Pancreas (tissue), 10 donors: ENCODE measurements at places on chromosomes 6 and 20. TPM values are rescaled to one million over a fixed set of nuclear protein-coding genes. Genes with fewer than 3 reads are reported as not detected.

The SLC12A5 gene
- total RNA-seq = 0.35 TPM

The PRL gene
- not detected for total RNA-seq

The TMEM14C gene
- 35.9 TPM for total RNA-seq

The CRISP3 gene
- 4.8 TPM for total RNA-seq

The CALHM4 gene
- total RNA-seq = not detected

DNA sequence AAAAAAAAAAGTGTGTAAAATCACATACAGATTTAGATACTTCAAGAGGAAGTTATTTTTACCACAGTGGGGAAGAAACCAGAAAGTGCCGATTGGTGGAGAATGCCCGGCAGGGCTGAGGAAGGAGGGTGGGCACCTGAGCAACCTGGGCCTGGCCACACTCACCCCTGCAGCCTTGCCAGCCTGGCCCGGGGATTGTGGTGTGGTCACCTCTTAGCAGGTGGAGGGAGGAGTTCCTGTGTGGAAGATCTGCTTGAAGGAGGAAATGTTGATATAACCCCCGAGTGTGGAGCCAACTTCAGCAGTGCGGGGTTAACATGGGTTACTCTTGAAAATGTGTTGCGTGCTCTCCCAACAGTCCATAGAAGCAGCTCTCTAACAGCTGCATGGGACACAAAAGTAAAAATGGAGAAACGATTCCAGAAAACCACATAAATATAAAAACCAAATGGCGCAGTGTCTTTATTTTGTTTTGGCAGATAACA is 14.7 kb downstream of the UST start:
- H3K27ac ChIP-seq = no peak overlapping the region

GRCh38 chr20:8964959-8965562 is 103.8 kb upstream of the PLCB4 start:
- H3K4me3 ChIP-seq = no peak overlapping the region
- H3K4me1 ChIP-seq = no peaks in the 10 kb centered on the region
- DNase-seq = no peak
- no peaks in the 10 kb centered on the region for H3K36me3 ChIP-seq
- H3K27me3 ChIP-seq = no peaks in the 10 kb centered on the region

DNA sequence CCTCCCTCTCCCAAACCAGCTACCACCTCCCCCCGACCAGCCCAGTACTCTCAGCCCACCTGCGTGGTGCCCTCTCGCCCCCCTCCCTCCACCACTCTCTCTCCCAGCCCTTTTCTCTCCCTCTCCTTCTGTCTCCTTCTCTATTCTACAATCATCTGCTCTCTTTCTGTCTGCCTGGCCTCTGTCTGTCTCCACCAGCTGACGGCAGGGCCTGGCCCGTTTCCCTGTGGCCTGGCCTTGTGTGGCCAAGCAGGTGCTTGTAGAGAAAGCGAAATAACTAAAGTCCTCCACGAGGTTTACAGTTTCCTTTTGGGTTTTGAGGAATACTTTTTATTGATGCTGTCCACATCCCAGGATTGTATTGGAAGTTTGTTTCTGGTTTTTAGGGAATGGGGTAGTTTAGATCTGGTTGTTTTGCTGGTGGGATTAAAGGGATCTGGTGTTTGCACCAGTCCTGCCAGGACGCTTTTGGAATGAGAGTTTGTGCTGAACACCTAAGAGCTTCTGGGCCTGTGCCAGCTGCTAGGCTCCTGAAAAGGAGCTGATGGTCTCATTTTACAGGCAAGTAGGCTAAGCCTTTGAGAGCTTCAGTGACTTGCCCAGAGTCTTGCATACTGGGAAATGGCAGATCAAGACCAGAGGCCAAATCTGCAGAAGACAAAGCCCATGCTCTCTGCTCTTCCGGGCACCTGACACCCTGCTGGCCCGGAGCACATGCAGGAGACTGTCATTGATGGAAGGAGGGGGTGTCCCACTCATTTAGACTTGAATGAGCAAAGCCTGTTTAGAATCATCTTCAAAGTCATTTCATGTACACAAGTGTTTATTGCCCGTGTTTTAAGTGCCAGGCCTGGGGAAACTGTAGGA is 161.7 kb downstream of the SYCP2 start:
- H3K4me3 ChIP-seq = no peak overlapping the region
- H3K27ac ChIP-seq = no peak overlapping the region
- no peaks in the 10 kb centered on the region for H3K27me3 ChIP-seq
- H3K36me3 ChIP-seq = no peaks in the 10 kb centered on the region
- H3K4me1 ChIP-seq = no peaks in the 10 kb centered on the region

GRCh38 chr6:21115111-21115510 is 478.4 kb upstream of the SOX4 start:
- DNase-seq = no peak
- H3K27ac ChIP-seq = no peak overlapping the region
- H3K4me3 ChIP-seq = no peak overlapping the region

- no peak overlapping the region for H3K4me3 ChIP-seq
- no peak overlapping the region for H3K27ac ChIP-seq
- no peak for DNase-seq
- H3K27me3 ChIP-seq = no peaks in the 10 kb centered on the region
Observed at GRCh38 chr6:118679327-118679901, 28.0 kb upstream of the CEP85L start.

- H3K4me1 ChIP-seq = peaks cover 32% of the 10 kb centered on the region
- DNase-seq = no peak
- H3K4me3 ChIP-seq = no peak overlapping the region
- no peak overlapping the region for H3K27ac ChIP-seq
- peaks cover 22% of the 10 kb centered on the region for H3K36me3 ChIP-seq
- H3K27me3 ChIP-seq = no peaks in the 10 kb centered on the region
Observed at GRCh38 chr20:19996917-19997316, 20.2 kb upstream of the NAA20 start.

GRCh38 chr6:16635810-16636602 is 125.3 kb downstream of the ATXN1 start:
- no peak for DNase-seq
- H3K27ac ChIP-seq = no peak overlapping the region
- no peaks in the 10 kb centered on the region for H3K27me3 ChIP-seq
- H3K4me1 ChIP-seq = no peaks in the 10 kb centered on the region

- H3K4me1 ChIP-seq = no peaks in the 10 kb centered on the region
- H3K27ac ChIP-seq = no peak overlapping the region
Observed at GRCh38 chr6:148650941-148651505, 95.8 kb upstream of the UST start.

DNA sequence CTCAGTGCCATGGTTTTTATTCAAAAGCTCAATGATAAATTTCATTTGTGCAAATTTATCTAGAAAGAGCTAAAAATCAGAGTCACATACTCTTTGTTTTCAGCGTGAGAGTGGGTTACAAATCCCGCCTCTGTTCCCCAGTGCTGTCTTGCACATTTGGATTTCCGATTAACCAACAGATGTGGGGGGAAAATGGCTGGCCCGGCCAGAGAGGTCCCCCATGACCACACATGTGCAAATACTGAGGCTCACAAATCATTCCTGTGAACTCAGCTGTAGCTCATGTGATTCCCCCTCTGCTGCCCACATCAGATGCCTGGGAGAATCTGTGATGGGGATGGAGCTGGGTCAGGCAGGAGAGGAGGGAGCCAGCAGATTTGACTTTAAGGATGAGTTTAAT is 168.7 kb downstream of the PAX1 start:
- H3K4me1 ChIP-seq = no peaks in the 10 kb centered on the region
- H3K36me3 ChIP-seq = no peaks in the 10 kb centered on the region
- DNase-seq = no peak
- H3K4me3 ChIP-seq = no peak overlapping the region
- H3K27me3 ChIP-seq = no peaks in the 10 kb centered on the region

GRCh38 chr20:23452776-23453175 is at the start of gene CST11:
Gene CST11 (minus strand): TSS chr20:23452876. CDS start chr20:23452811, 65 bp downstream.
- no peaks in the 10 kb centered on the region for H3K36me3 ChIP-seq
- no peaks in the 10 kb centered on the region for H3K27me3 ChIP-seq
- H3K27ac ChIP-seq = no peak within 1 kb of the TSS

- no peak overlapping the region for H3K27ac ChIP-seq
- no peaks in the 10 kb centered on the region for H3K27me3 ChIP-seq
- no peak for DNase-seq
- H3K4me1 ChIP-seq = no peaks in the 10 kb centered on the region
- H3K36me3 ChIP-seq = no peaks in the 10 kb centered on the region
Observed at GRCh38 chr20:51223183-51223720, 200.3 kb upstream of the KCNG1 start.

- H3K4me3 ChIP-seq = no peak overlapping the region
- H3K4me1 ChIP-seq = no peaks in the 10 kb centered on the region
- no peak for DNase-seq
- H3K27ac ChIP-seq = no peak overlapping the region
- H3K27me3 ChIP-seq = no peaks in the 10 kb centered on the region
Observed at GRCh38 chr20:4322499-4322898, 307.1 kb upstream of the RNF24 start.

GRCh38 chr6:168903613-168904345 is 349.9 kb downstream of the THBS2 start:
- no peak overlapping the region for H3K27ac ChIP-seq
- H3K4me3 ChIP-seq = no peak overlapping the region
- no peaks in the 10 kb centered on the region for H3K36me3 ChIP-seq
- DNase-seq = no peak
- H3K27me3 ChIP-seq = no peaks in the 10 kb centered on the region

GRCh38 chr6:116561377-116562018 is 7.9 kb downstream of the CALHM4 start:
- peak; percentile 43 for DNase-seq
- no peaks in the 10 kb centered on the region for H3K27me3 ChIP-seq
- H3K36me3 ChIP-seq = no peaks in the 10 kb centered on the region

DNA sequence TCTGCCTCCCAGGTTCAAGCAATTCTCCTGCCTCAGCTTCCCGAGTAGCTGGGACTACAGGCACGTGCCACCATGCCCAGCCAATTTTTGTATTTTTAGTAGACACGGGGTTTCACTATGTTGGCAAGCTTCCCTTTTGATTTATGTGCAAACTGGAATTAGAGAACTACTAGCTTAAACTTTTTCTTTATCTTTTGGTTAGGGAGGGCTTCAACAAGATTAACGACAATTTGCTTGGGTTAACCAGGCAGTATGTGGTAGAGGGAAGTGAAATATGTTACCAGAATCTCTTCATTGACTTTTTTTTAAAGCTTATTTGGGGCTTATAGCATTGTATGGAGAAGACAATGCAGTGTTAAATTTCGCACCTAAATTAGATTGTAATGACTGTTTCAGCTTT is 9.0 kb downstream of the MYO6 start:
- DNase-seq = no peak
- no peaks in the 10 kb centered on the region for H3K36me3 ChIP-seq
- H3K4me1 ChIP-seq = peaks cover 12% of the 10 kb centered on the region
- no peaks in the 10 kb centered on the region for H3K27me3 ChIP-seq
- H3K27ac ChIP-seq = no peak overlapping the region
- no peak overlapping the region for H3K4me3 ChIP-seq

DNA sequence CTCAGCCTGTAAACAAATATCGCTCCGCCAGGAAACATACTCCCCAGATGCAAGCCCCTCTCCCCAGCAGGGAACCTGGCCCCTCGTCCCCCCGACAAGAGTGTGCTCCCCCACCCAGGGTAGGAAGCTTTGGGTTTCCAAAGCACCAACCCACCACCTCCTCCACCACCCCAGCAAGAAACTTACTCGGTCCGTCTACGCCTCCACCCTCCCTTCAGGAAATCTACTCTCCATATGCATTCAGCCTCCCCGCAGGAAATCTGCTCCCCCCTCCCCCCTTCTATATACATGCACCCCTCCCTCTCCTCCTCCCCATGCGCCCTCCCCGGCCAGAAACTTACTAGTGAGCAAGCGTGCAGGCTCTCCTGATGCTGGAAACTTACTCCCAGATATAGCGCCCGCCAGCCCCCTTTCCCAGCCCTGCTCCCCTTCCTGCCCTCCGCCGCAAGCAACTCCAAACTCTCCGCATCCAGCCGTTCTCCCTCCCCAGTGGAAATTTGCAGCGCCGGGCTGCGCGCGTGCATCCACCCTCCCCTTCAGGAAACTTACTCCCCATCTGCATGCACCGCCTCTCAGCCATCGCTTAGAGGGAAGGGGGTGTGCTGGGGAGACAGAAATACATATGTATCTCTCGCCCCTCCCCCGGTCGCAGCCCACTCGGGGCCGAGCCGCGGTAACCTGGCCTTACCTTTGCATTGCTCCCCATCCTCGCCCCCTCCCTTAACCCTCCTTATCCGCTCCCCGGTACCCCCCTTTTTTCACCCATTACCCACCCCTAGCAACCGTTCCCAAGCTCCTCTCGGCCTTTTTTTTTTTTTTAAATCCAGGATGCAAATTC is at the start of gene TRERF1:
Gene TRERF1 (minus strand): TSS at position 594 of the 838 bp plus-strand sequence. CDS start 182,336 bp downstream, outside the sequence.
- no peaks in the 10 kb centered on the region for H3K27me3 ChIP-seq
- no peaks in the 10 kb centered on the region for H3K36me3 ChIP-seq
- H3K4me1 ChIP-seq = peaks cover 4% of the 10 kb centered on the region
- peak within 1 kb of the TSS; percentile 87 for H3K4me3 ChIP-seq
- DNase-seq = peak; percentile 42
- H3K27ac ChIP-seq = peak within 1 kb of the TSS; percentile 80

DNA sequence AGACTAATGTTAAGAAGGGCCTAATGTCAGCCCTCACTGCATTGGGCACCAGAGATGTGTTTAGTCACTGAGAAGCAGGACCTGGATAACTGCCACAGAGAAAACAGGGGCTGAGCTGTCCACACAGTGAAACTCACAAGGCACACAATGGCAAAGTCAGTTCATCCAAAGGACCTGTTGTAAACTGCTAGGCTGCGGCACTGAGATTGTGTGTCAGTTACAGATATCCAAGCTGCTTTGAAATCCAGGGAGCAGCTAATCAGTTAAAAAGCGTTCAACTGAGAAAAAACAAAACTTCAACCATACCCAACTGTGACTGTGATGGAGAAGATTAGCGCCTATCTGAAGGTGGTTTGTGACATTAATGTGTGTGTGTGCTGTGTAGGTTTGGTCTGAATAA is 27.8 kb upstream of the TMEM14A start:
- H3K27ac ChIP-seq = no peak overlapping the region
- DNase-seq = no peak
- H3K4me3 ChIP-seq = no peak overlapping the region
- no peaks in the 10 kb centered on the region for H3K27me3 ChIP-seq
- no peaks in the 10 kb centered on the region for H3K4me1 ChIP-seq

DNA sequence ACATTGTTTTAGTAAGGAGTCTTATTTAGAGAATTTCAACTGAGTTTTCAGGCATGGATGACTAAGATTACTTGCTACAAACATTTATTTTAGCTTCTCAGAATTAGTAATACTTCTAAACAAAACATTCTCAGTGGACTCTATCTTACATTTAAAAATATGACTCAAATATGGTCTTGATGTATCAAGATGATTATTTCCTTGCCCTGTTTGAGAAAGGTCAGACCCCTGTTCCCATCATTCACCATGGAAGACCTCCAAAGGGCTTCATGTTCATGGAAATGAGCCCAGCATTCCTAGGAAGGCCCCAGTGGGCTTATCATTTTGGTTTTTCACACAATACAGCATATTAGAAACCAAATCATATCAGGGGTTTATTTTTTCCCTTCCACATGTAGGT is 24.6 kb upstream of the TRPC4AP start:
- no peaks in the 10 kb centered on the region for H3K4me1 ChIP-seq
- no peak for DNase-seq
- H3K27me3 ChIP-seq = no peaks in the 10 kb centered on the region
- no peak overlapping the region for H3K27ac ChIP-seq
- H3K4me3 ChIP-seq = no peak overlapping the region
- peaks cover 60% of the 10 kb centered on the region for H3K36me3 ChIP-seq
